CD4-positive, alpha-beta T cell (primary cell): ENCODE measurements at places on chromosomes 5 and 9. TPM values are rescaled to one million over a fixed set of nuclear protein-coding genes. Genes with fewer than 3 reads are reported as not detected.

Gene PPP3R2
- not detected for total RNA-seq

GRCh38 chr5:81950996-81951395, 20.8 kb upstream of the ATG10 start:
- DNase-seq = no peak
- no peak overlapping the region for H3K27ac ChIP-seq
- no peaks in the 10 kb centered on the region for H3K4me1 ChIP-seq
- no peaks in the 10 kb centered on the region for H3K27me3 ChIP-seq

- H3K27ac ChIP-seq = no peak overlapping the region
- DNase-seq = no peak
- H3K27me3 ChIP-seq = peaks cover 14% of the 10 kb centered on the region
- H3K4me1 ChIP-seq = no peaks in the 10 kb centered on the region
Observed at GRCh38 chr9:126791406-126792230, 13.2 kb upstream of the ZBTB43 start.

- no peaks in the 10 kb centered on the region for H3K4me1 ChIP-seq
- no peak overlapping the region for H3K4me3 ChIP-seq
- H3K27me3 ChIP-seq = no peaks in the 10 kb centered on the region
- DNase-seq = no peak
- no peaks in the 10 kb centered on the region for H3K36me3 ChIP-seq
Observed at GRCh38 chr5:125180231-125180829, 433.9 kb upstream of the ZNF608 start.

DNA sequence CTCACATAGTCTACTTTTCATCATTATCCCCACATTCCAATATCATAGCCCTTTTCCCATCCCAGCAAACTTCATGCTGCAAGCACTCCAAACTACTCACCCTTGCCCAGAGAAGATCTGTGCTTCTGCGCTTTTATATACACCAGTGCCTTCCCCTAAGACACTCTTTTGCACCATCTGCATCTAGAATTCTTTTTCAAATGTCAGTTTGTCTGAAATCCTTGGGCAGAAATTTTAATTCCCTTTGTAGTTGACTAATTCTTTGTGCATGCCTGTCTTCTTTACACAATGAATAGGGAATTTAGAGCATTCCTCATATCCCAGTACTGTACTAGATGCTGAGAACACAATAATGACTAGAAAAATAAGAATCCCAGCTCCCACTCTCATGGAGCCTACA, 298.9 kb downstream of the KCNN2 start:
- no peak overlapping the region for H3K27ac ChIP-seq
- no peak for DNase-seq
- no peaks in the 10 kb centered on the region for H3K36me3 ChIP-seq
- no peak overlapping the region for H3K4me3 ChIP-seq
- no peaks in the 10 kb centered on the region for H3K4me1 ChIP-seq
- H3K27me3 ChIP-seq = no peaks in the 10 kb centered on the region

- peaks cover 11% of the 10 kb centered on the region for H3K4me1 ChIP-seq
- H3K27ac ChIP-seq = no peak overlapping the region
- DNase-seq = no peak
- no peak overlapping the region for H3K4me3 ChIP-seq
- H3K27me3 ChIP-seq = peaks cover 6% of the 10 kb centered on the region
Observed at GRCh38 chr5:117456866-117457470, 882.3 kb upstream of the SEMA6A start.
